Adipocyte (in vitro differentiated cells): ENCODE measurements at places on chromosomes 11 and 22.
A peak's percentile ranks its signal among the peaks of the same experiment; 100 is the strongest.

- DNase-seq: peak; percentile 18
Observed at GRCh38 chr11:47305734-47306483, 36.0 kb downstream of the MADD start.

DNA sequence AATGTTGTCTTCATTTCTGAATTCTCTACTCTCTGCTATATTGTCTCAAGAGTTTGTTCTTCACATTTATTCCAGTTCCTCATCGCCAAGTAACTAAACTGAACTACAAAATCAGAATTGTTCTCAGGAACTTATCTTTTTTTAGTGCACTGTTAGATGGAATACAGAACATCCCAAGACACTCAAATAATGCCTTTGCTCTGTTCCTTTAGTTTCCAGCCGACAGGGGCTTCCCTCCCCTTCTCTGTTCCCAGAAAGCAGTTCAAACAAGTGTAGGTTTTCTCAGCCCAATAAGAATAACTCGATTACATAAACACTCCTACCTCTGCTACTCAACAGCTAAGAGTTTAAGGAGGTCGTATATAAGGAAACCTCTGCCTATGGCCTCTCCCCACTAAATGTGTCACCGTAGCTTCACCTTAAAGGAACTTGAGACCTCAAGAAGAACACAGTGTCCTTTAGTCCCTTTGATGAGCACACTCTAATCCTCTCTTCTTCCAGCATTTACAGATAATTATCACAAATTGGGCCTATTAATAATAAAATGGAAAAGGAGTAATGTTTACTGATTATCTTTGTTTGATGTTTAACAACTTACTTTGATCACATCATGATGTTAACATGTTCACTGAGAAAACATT lies 6.9 kb downstream of the POU2AF3 start:
- no peak for DNase-seq

DNA sequence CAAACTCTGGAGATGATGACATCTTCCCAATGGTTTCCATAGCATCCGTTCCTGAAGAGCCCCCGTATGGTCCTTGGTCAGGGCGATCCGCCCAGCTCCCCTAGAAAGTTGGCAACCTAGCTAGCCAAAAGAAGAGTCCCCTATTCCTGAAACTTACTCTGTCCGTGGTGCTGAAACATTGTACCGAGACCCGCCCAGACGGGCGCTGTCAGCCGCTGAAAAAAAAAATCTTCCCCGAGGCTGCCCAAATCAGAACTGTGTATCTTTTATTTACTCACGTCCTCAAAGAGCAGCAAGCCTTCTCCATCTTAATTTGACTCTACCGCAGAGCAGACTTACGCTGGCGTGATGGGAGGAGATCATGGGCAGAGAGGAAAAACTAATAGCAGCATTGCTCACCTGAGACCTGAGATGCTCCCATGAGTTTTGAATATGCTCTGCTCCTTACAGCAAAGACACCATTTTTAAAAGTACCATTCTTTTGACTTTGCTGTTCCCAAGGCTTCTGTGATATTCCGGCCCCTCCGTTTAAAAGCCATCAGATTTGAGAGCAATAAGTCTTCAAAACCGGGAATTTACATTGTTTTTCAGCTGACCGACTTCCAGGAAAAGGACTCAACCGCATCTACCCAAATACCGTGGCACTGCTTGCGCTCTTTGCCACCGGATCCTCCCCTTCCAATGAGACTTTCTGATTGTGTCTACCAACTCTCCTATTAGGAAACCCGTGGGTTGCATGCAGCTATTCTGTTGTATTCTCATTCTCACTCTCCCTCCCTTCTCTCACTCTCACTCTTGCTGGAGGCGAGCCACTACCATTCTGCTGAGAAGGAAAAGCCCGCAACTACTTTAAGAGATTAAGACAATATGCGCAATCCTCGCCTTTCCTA lies at the start of gene SLC17A6:
Gene SLC17A6 (plus strand): TSS at position 786 of the 890 bp plus-strand sequence. CDS start 153 bp downstream, outside the sequence.
- DNase-seq: peak; percentile 66

DNA sequence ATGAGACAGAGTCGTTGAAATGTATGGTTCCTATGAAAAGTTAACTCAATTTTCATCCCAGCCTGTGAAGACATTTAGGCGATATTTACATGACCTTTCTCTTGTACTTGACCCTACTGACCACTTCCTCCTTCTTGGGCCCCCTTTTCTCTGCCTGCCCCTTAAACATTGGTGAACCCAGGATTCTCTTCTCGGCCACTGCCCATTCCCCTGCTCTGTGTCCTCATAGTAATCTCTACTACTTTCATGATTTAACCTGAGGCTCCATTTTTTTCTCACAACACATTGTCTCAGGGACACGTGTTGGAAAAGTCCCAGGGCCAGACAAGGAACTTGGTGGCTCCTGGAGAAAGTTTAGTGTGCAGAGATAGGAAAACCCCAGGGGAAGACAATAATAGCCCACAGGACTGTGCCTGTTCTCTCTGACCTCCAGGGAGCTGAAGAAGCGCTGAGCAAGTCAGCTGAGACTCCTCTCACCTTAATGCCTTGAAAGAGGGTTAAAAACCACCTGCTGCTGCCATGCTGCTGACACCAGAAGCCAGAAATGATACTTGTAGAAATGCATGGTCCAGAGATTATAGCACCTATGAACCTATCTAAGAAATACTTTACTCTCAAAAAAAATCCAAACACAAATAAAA lies 42.5 kb upstream of the SPATA19 start:
- no peak for DNase-seq

- no peak for DNase-seq
Observed at GRCh38 chr11:129418039-129418438, 42.4 kb downstream of the BARX2 start.

DNA sequence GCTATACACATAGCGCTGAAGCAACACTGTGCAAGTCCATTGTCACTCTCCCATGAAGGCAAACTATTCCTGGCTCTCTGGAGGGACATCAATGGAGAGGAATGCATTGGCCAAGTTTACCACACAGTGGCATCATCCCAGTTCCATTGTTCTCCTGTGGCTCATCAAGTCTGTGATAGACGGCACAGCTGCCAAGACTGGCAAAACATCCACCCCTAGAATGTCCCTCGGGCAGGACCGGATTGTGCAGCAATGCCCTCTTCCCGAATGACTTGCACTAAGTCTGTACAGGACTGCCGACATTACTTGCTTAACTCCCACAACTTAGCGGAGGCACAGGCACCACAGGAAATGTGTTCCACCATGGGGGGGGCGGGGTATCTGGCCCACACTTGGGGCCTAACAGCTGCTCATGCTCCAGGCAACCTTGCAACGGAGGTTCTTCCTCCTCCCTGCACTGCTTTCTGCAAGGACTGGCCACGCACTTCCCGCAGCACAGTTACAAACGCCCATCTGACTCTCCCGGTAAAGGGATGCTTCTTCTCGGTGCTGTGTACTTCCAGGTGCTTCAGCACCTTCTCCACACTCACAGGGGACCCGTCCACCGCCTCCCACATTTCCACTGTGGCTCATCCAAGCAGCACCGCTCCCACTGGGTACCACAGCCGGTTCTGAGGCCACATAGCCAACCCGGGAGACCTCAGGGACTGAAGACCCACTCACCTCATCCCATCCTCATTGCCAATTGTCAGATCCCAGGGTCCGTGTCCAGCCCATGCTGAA lies 1309.6 kb upstream of the RAG2 start:
- no peak for DNase-seq

DNA sequence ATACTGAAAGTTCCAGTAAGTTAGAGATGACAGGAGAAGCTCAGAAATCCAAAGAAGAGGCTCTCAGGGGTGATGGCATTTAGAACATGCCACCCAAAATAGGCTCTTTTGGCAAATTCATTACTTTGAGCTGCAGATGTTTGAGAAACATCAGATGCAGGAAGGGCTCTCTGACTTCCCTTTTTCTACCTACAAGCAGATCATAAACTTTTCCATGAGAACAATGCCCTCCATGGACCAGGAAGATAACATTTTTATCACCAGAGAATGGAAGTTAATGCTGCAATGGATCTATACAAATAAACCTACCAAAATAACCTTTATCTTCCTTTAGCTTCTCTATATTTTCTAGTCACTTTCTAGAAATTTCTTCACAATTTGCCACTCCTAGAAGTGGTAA lies 32.7 kb upstream of the FAR1 start:
- DNase-seq: no peak

DNA sequence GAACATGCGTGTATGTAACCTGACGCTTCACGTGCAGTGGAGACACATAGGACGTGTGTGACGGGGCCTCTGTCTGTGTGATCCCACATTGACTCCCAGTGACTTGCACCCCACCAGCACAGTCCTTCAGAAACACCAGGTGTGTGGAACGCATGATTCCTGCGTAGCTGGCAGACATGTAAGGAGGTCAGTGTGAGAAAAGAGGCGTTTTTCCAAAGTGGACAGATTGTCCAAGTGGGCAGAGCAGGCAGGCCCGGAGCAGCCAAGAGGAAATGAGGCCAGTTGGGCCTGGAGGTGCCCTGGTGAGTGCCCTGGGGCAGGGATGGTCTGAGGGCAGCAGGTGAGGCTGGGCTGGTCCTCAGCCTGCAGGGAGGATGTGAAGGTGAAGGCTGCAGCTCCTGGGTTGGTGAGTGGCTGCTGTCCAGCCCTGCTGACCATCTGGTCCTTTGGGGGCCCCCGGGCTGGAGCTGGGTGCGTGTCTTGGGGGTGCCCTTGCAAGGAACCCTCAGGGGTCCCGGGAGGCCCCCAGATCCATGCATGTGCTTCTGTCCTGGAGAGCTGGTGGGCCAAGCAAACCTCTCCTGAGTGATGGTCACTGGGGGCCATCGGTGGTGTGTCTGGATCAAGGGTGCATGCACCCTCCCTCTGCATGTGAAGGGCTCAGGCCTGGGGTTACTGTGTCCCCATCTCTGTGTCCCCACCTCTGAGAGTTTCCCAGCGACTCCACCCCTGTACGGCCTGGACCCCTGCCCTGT lies 26.6 kb downstream of the SHANK3 start:
- no peak for DNase-seq

- DNase-seq: peak; percentile 29
Observed at GRCh38 chr11:131146827-131147490, 223.5 kb upstream of the NTM start.

DNA sequence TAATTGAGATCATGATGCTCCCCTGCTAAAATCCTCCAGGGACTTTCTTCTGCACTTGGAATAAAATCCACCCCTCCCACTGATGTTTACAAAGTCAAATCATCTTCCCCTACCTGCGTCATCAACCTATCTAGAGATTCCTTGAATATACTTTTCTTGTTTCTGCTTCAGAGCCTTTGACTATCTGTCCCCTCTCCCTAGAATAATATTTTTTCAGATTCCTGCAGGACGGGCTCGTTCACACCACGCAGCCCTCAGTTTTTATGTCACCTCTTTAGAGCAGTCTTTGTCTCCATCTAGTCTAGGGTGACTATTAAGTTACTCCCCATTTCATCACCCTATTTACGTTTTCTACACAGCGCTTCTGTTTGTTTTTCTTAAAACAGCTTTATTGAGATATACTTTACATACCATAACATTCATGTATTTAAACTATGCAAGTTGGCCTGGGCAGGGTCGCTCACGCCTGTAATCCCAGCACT lies 94.8 kb upstream of the SESN3 start:
- DNase-seq: no peak

- no peak for DNase-seq
Observed at GRCh38 chr11:42840176-42840829, 471.5 kb upstream of the API5 start.

DNA sequence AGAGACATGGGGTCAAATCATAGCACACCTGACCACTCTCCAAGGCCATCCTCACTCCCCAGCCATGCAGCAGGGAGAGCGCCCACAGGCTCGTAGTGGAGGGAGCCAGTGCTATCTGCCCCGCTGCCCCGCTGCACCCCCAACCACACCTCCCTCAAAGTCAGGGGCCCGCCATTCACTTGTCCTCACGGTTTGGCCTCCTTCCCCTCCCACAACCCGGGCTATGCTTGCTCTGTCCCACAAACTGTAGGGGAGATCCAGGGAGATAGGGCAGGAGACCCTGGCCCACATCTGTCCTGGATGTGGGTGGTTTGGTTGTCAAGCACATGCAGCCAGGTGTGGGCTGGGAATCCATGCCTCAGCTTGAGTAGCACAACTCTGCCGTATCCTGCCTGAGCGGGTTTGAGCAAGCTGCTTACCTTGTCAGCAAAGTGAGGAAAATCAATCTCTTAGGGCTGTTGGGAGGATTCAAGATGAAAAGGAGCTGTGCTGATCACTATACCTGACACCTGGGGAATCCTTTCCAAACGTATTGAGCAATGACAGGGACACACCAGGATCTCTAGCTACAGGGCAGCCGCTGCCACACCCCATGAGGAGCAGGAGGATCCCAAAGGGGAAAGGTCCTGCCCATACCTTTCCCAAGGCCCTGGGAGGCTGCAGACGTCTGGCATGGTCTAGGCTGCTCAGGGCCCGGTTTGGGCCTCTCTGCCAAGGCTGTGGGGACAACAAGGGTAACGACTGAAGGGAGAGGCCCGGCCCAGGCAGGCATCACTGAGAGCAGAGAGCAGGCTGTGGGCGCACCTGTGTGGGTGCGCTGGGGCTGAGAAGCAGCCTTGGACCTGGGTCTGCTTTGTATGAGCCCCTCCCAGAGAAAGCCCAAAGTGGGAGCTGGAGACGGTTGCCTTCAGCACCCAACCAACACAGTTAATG lies 23.3 kb downstream of the KCNJ5 start:
- no peak for DNase-seq

GRCh38 chr11:120205596-120206161 lies 5.2 kb upstream of the OAF start:
- peak; percentile 54 for DNase-seq

DNA sequence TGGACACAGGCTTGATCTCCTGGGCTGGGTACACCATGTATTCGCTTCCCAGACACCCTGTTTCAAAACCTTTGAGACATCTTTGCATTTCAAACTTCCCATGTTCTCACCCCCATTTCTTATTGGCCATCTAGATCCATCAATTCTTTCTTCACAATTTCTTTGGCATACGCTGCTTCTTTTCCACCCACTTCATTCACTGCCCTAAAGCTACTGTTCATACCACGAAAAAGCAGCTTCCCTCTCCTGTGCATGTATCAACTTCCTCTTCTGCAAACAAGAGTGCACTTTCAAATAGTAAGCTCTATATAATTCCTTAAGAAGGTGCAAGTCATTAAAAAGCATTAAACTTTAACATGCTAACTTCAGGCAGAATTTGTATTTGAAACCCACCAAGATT lies 21.4 kb downstream of the UVRAG start:
- no peak for DNase-seq

DNA sequence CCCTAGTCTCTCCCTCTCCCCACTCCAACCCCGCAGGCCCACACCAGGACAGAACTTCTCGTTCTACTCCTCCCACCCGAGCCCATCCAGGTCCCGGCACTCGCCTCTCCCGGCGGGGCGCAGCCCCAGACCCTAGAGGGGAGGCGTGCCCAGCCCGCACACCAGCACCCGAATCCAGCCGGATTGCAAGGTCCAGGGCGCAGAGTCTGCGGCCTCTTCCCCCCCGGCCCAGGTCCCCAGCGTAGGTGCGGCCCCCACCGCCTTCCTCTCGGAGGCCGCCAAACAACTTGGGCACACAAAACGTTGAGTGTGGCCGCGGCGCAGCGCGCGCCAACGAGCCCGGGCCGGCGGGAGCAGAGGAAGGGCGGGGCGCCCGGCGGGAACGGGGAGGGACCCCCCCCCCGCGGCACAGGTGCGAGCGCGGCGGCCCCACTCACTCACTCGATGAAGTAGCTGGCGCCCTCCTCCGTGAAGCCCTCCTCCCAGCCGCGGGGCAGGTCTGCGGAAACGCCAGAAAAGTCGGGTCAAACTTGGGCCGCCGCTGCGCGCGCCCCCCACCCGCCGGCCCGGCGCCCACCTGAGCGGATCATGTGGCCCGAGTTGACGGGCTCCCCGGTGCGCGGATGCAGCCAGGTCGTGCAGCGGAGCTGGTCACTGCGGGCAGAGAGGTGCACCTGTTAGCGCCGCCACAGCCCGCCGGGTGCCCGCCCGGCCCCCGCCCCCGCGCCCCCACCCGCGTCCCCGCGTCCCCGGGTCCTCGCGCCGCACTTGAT lies 480 bp downstream of the PLEKHA7 start:
- peak; percentile 10 for DNase-seq

GRCh38 chr22:47634347-47634746 lies 871.9 kb downstream of the TBC1D22A start:
- no peak for DNase-seq
